ENCODE measurements at places on chromosomes 7 and 10. TPM values are rescaled to one million over a fixed set of nuclear protein-coding genes. Genes with fewer than 3 reads are reported as not detected.

DNA sequence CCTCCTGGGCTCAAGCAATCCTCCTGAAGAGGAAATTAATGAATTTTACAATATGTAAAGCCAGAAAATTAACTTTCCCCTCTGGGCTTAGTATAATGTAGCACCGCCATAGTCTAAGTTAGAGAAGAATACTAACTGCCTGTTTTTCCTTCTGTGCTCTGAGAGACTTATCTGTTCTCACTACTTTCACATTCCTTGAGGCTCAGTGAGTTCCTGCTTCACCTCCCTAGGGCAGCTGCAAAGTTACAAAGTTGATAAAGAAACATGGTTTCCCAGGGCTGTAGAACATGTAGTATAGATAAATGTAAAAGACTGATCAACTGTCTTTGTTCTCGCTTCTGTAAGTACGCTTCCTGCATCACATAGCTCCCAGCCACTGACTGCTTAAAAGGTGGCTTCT, 16.0 kb upstream of the OLAH start:
- no peaks in the 10 kb centered on the region for H3K27me3 ChIP-seq
- H3K27ac ChIP-seq = no peak overlapping the region
- H3K4me3 ChIP-seq = no peak overlapping the region

GRCh38 chr10:60535427-60535826, 145.8 kb upstream of the ANK3 start:
- H3K4me1 ChIP-seq = peaks cover 7% of the 10 kb centered on the region
- no peaks in the 10 kb centered on the region for H3K27me3 ChIP-seq
- no peaks in the 10 kb centered on the region for H3K36me3 ChIP-seq

ARHGEF5 gene
- total RNA-seq = 44.2 TPM

CISD1 gene
- total RNA-seq = 47.3 TPM

GRCh38 chr7:129665013-129665401, 53.5 kb downstream of the NRF1 start:
- H3K27me3 ChIP-seq = no peaks in the 10 kb centered on the region
- H3K27ac ChIP-seq = peak overlapping the region; percentile 54
- H3K36me3 ChIP-seq = peaks cover 17% of the 10 kb centered on the region
- 0 out of 2 replicates have a peak overlapping the region, but pooled peaks have one; percentile 7 for H3K4me3 ChIP-seq

Data from HCT116 (cell line).